ENCODE measurements at places on chromosomes 2 and 18.

- DNase-seq = no peak
Measured at GRCh38 chr2:74540291-74540690, 10.6 kb downstream of the HTRA2 start.

DNA sequence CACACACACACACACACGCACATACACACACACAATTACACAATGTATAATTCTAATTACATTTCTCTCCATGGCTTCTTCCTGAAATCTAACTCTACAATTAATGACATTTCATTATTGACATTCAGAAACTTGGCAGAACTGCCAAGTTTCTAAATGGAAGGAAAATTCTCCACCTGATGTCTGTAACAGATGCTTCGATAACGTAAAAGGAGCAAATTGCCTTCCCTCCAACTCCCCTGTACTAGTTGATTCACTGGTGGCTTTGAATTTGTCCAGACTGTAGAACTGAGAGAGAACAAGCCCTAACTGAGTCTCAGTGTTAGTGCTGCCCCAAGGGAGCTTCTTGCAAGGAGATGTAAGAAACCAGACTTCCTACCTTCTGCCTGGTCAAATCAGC, 255.1 kb upstream of the TMEM200C start:
- no peak for DNase-seq

- DNase-seq = no peak
Measured at GRCh38 chr18:12059334-12060181, 34.1 kb upstream of the ANKRD62 start.

GRCh38 chr2:229456091-229456490, 185.0 kb upstream of the PID1 start:
- no peak for DNase-seq

DNA sequence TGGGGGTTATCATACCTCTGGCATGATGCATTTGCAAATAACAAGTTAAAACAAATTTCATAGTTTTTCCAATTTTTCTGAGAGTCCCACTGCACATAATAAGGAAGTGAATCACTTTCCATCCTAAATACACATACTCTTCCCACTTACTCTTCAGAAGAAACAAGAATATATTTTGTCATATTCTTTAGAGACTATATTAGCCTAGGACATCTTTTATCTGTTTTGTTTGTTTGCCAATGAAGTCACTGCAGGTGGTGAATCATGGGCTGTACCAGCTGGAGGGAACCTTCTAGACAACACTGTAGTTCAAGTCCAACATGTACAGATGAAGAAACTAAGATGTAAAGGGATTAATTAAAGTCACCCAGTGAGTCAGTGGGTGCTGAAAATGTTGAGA, 116.8 kb downstream of the XIRP2 start:
- DNase-seq = no peak

GRCh38 chr2:215529271-215529670, 93.4 kb upstream of the FN1 start:
- DNase-seq = no peak

DNA sequence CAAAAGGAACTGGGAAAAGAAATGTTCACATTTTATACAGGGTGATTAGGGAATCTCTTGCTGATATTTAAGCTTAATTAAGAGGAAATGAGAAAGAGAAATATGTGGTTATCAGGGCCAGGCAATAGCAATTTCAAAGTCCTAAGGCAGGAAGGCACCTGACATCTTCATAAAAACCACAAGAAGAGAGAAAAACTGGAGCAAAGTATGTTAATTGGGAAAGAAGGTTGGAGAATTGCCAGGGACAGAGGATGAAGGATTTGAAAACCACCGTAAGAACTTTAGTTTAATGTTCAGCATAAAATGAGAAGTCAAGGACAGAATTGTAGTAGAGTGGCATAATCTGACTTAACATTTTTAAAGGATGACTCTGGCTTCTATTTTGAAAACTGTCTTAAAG, 691.8 kb upstream of the NRXN1 start:
- DNase-seq = no peak

- DNase-seq = no peak
Measured at GRCh38 chr2:101881131-101881530, 110.6 kb upstream of the IL1R2 start.

GRCh38 chr2:132797556-132797955, 127.6 kb upstream of the LYPD1 start:
- DNase-seq = no peak

GRCh38 chr2:46578961-46579360, 99.6 kb downstream of the TMEM247 start:
- DNase-seq = no peak

- no peak for DNase-seq
Measured at GRCh38 chr2:160239436-160239835, 39.4 kb upstream of the ITGB6 start.

DNA sequence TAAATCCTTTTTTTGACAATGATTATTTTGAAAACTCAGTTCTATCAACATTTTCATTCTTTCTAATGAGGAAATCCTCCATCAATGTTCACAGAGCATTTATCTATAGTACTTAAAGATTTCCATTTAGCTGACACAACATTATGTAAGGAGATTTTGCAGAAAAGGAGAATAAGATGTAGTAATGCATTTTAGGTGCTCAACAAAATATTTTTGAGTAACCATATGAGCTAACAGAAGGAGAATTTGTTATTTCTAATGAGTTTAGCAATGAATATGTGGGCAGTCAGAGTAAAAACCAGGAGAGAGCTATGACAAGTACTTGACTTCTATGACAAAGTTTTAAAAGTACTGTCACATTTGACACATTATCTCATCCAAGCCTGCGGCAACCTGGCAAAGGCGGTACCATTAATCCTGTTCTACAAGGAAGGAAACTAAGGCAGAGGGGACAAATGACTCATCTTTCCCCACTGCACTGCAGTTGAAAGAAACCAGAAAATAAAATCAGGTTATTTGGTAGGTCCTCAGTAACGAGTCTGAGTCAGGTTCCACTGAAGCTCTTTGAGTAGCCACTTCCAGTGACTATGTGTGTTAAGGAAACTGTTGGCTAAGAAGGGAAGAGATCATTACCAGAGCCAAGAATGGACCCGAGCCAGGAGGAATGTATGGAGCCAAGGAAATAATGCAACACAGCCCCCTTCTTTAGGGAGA, 134.1 kb upstream of the ITGB6 start:
- no peak for DNase-seq

GRCh38 chr2:33051586-33052360, 105.0 kb downstream of the LTBP1 start:
- DNase-seq = no peak

- peak; percentile 63 for DNase-seq
Measured at GRCh38 chr18:26386002-26386401, 159.8 kb downstream of the TAF4B start.

GRCh38 chr2:26782876-26783704, 2.8 kb upstream of the CENPA start:
- no peak for DNase-seq

DNA sequence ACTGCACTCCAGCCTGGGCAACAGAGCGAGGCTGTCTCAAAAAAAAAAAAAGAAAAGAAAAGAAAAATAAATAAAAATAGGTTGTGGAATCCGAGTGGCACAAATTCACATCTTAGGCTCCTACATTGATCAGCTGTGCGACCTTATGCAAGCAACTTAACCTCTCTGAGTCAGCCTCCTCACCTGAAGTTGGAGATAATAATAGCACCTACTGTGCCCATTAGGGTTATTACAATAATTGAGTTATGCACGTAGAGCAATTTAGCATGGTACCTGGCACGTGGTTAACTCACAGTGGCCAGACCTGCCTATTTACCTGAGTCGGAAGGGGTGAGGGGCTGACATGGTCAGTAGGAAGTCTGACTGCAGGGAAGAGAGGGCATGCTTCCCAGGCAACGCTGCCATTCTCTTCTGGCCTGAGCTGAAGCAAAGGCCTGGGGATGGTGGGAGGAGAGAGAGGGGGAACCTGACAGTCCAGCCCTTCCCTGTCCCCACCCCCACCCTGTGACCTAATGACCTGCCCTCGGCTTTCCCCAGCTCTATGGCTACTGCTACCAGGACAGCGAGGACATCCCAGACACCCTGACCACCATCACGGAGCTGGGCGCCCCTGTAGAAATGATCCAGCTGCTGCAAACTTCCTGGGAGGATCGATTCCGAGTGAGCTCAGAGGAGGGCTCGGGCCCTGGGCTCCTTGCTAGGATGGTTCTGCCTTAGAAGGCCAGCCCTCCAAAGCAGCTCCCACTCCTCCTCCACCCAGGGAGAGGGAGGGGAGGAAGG, 5.1 kb downstream of the PKDCC start:
- no peak for DNase-seq

DNA sequence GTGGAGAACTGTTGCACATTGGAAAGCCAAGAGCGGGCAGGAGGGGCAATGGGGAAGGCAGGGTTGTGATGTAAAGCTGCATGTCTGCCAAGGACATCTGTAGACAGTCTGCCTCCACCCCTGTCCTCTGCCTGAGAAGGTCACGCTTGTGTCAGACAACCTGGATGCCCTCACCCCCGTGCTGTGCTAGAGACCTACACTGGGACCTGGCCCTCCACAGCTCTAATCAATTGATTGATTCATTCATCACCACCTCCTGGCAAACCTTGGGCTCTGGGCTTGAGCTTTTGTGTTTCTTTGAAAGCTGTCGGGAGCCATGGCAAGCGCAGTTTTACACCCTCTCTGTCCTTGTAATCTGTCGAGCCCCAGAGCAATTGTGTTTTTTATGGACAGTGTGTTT, 41.1 kb downstream of the MARCO start:
- DNase-seq = no peak

DNA sequence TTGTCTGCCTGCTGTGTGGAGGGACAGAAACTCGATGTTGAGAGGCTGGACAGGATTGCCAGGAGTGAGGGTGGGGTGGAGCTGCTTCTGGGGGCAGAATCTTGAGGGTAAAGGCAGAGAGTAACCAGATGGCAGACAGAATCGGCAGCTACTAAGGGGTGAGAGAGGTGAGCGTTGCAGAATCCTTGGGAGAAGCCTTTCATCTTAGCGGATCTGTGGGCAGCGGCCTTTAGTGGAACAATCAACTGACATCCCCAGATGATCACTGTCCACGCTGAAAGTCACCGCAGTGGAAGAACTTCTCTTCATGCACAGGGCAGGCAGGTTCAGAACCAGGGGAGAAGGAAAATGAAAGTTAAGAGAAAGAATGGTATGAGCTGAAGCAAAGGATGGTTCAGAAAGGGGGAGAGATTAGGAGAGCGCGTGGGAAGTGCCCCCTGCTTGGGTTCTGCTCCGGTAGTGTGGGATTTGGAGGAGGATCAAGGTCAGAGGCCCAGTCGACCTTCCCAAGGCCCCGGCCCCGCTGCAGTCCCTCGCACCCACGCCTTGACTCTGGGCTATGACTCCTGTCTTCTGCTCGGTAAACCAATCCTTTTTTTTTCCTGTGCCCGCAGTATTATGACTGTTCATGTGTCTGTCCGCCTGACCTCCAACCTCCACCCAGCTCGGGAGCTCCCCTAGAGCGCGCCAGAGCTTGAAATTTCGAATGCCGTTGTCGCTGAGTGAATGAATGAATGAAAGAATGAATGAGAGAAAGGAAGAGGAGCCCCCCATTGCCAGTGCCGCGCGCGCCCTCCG, 584 bp downstream of the BOLA3 start:
- peak; percentile 10 for DNase-seq

DNA sequence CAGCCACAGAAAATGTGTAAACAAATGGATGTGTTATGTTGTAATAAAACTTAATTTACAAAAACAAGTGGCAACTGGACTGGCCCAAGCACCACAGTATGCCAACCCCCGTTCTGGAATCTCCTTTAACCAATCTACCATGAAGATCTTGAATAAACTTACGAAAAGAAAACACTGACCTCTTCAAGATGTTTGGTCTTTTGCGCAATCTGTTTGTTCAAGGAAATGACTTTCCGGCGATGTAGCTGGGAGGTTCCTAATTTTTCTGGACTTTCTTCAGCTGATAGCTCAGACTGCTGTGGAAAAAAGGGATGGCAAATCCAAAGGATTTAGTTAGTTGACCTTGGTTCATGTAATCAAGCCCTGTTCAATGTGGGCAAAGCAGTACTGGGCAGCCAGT, 55.7 kb downstream of the CCDC93 start:
- no peak for DNase-seq

- no peak for DNase-seq
Measured at GRCh38 chr2:66469214-66469902, 34.4 kb downstream of the MEIS1 start.

GRCh38 chr2:191857259-191857805, 10.4 kb upstream of the CAVIN2 start:
- DNase-seq = no peak

GRCh38 chr2:137252934-137253333, 487.6 kb downstream of the THSD7B start:
- DNase-seq = no peak

DNA sequence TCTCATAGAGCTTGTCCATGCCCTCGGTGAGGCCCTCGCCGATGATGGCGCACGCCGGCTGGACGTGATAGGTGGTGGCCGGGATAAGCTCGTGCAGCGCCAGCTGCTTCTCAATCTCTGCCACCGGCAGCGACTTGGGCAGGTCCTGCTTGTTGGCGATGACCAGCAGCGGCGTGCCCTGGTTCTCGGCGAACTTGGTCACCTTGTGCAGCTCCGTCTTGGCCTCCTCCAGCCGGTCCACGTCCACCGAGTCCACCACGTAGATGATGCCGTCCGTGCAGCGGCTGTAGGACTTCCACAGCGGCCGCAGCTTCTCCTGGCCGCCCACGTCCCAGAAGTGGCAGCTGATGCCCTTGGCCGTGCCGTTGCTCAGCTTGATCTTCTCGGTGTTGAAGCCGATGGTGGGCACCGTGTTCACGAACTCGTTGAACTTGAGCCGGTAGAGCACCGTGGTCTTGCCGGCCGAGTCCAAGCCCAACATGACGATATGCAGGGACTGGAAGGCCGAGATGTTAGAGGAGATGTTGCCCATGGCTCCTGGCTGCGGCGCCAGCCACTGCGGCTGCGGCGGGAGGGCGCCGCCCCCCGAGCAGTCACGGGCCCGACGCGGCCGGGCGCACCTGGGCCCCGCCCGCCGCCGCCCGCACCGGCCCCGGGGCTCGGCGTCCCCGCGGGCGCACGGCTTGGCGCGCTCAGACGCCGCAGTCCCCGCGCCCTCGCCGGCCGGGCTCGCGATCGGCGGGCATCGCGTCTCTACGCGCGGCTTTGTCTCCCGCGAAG, 636 bp downstream of the ARL4C start:
- no peak for DNase-seq

- peak; percentile 38 for DNase-seq
Measured at GRCh38 chr2:55923982-55924321, 370 bp upstream of the EFEMP1 start.

Measured in globus pallidus (tissue), 1 donor.